ENCODE measurements at places on chromosomes 6 and 20. TPM values are rescaled to one million over a fixed set of nuclear protein-coding genes. Genes with fewer than 3 reads are reported as not detected.

BMP5 gene
- total RNA-seq = 1.6 TPM

LTA gene
- total RNA-seq = not detected

CFB gene
- 0.50 TPM for total RNA-seq

BNIP5 gene
- total RNA-seq = not detected

OGFR gene
- total RNA-seq = 59.2 TPM

ERVFRD-1 gene
- not detected for total RNA-seq

ALDH8A1 gene
- total RNA-seq = not detected

DNA sequence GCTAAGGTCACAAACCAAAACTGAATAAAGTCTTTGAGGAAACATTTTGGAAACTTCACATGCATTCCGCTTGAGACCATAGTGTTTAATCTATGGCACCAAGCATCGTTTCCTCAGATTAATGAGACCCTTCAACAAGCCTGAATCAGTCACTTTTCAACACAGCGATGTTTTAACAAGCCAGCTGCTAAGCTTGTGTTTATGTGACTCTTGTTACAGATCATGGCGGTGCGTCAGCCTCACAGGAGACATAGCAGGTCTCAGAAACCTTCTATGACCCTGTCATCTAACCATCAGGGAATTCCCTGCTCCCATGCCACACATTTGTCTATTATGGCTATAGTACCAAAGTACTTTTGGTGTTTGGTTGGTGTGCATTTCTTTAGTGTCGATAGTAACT lies 57.2 kb downstream of the MTFR2 start:
- DNase-seq = no peak

DNA sequence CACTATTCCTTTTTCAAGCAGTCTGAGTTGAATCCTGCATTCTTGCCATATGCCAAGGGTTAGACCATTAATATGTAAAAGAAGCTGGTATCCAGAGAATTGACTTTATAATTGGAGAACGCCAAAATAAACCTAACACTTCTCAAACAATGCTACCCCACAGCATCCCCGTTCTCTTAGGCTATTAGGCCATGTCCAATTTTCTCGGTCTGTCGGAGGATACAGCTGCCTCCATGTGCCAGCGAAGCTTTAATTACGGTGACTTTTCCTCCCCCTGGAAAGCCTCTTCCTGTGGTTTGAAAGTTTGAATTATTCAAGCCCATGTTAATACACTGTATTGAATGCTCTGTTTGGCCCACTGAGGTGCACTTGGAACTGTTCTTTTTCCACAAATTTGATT lies 60.5 kb downstream of the HS3ST5 start:
- DNase-seq = no peak

- no peak for DNase-seq
These were observed 20.5 kb downstream of the CTCFL start for GRCh38 chr20:57504411-57504810.

GRCh38 chr20:32918751-32919150 lies 60.0 kb downstream of the EFCAB8 start:
- peak; percentile 13 for DNase-seq

DNA sequence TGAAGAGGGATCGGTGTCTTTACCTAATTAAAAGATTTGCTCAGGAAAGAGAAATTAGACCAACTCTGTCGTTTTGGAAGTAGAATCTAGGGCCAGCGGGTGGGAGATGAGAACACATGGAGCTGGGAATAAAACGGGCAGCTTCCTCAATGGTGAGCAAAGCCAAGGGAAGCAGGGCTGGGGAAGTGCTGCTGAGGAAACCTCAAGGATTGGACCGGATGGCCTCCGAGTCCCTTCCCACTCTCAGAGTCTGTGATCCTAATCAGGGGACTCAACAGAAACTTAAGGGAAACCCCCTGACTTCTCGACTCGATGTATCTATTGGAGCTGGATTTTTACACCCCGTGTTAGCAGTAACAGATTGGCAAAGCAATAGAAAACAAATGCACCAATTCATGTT lies 10.8 kb downstream of the GCNT2 start:
- no peak for DNase-seq

- no peak for DNase-seq
These were observed 6.7 kb downstream of the MCUR1 start for GRCh38 chr6:13807696-13808095.

DNA sequence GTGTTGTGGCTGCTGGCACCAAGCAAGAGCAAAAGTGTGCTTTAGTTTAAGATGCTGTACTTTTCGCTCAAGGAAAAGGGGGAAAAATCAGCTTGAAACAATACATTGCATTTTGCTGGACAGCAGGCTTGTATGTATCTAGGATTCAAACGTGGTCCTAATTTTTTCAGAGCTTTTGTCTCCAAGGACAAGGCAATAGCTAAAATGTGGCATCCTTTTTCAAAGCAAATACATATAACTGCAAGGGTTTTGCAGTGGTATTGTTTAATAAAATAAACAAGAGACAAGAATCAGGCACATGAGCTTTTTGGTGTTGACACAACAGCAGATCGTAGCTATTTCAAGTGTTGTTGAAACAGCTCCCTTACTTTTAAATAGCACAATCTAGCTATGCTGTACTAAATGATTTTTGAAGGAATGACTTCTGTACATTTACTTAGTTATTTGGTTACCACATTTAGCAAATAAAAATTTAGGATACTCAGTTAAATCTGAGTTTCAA lies 137.0 kb upstream of the HEY2 start:
- DNase-seq = no peak

- no peak for DNase-seq
These were observed 58.0 kb downstream of the ZNF292 start for GRCh38 chr6:87213364-87213763.

DNA sequence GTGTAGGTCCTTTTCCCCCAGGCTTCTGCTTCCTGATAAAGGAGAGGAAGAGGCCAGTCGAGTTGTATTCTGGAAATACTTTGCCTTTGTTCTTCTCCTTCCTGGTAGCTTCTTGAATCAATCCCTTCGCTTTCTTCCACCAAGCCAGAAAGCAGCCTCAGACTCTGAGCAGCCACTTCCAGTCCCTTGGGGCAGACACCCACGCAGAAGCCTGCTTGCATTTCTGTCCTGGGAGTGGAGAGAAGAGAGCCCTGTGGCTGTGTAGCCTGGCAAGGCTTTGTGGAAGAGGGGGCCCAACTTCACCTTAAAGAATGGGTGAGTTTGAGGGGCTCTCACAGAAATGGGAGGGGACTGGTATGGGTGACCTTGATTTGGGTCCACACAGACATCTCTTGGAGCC lies 211.0 kb upstream of the SSTR4 start:
- DNase-seq = no peak

GRCh38 chr6:28371280-28371679 lies 21.5 kb downstream of the ZKSCAN3 start:
- DNase-seq = no peak

GRCh38 chr6:108476847-108477430 lies 83.8 kb upstream of the FOXO3 start:
- DNase-seq = no peak

DNA sequence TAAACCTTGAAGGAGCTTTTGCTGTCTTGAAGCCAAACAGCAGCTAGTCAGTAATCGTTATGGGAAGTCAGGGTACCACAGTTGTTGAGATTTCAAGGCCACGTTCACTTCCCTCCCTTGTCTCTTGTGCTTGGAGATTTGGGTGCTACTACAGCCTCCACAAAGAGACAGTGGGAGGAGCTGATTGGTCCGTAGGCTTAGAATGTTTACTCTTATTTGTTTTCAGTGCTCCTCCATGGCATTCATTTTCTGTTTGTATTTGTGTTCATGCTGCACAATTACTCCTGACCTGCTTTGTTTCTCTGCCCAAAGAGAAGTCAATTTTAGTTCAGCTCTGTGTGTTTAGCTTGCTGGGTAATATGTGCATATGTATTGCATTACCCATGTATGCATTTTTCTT lies 147.7 kb downstream of the PRL start:
- DNase-seq = peak; percentile 50

DNA sequence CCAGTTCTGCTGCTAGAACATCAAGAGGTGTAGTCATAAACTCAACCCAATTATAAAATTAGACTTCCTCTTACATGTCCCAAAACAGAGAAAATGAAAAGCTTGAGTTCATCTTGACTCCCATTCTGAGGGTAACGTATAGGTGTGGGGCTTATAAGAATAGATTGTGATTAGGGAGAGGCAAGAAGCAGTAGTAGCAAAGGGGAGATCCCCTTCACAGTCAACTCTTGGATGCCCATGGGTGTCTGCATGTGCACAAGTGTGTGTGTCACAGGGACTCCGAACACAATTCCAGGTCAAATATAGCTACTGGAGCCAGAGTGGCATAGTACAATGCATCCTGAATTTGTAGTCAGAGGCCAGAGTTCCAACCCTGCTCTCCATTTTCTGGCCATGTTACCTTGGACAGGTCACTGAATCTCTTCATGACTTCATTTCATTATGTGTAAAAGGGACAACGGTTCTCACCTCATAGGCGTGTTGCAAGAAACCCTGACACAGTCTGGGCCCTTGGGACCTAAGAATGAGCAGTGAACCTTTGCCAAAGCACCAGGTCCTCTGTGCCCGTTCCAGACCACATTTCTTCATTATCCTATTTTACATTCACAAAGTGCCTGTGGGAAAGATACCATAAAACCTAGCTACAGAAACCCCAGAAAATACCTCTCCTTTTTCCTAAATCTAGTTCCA lies 11.8 kb downstream of the GSTA4 start:
- no peak for DNase-seq

All from SJSA1 (cell line).